ENCODE measurements at places on chromosomes 12 and 14.

- DNase-seq, result no peak
Observed at GRCh38 chr14:61320806-61321384, 484 bp upstream of the PRKCH start.

GRCh38 chr12:13219320-13219719 is 22.8 kb downstream of the EMP1 start:
- DNase-seq, result no peak

- DNase-seq, result no peak
Observed at GRCh38 chr14:61586544-61587055, 108.7 kb upstream of the HIF1A start.

DNA sequence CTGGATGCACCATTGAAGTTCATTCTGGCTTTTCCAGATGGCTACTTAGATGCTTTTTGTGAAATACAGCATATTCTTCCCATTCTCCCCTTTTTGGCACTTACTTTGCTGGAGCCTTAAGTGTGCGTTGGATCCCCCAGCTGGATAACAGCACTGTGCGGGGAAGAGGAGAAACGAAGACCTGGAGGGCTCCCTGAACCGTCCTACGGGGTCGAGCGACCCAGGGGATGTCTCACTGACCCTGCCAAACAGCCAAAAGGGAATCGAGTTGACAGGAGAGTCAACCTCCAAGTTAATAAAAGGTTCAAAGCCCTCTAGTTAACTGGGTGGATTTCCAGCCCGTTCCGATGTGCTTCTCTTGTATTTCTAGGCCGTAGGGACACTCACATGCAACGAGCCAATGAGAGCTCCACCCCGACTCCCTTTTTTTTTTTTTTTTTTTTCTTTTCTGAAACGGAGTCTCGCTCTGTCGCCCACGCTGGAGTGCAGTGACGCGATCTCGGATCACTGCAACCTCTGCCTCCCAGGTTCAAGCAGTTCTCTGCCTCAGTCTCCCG is 1.0 kb upstream of the CAMKK2 start:
- DNase-seq, result no peak

DNA sequence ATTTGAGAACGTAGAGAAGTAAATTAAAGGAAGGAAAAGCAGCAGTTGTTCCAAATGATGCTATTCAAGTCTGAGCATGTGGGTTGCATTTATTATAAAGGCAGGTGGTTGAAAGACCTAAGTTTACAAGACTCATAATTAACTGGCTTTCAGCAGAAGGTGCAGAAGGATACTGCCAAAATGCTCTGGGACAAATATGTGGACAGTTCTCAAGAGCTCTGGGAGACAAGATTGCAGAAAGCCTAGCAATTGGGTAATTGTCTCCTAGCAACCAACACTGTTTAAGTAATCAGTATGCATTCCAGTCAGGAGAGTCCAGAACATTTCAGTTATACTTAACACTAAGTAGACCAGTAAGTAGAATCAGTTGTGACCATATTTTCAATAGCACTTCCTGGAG is 131.5 kb downstream of the GPR135 start:
- DNase-seq, result no peak

- no peak for DNase-seq
Observed at GRCh38 chr12:66962290-66962689, 283.4 kb upstream of the GRIP1 start.

GRCh38 chr14:29558516-29558915 is 369.1 kb downstream of the PRKD1 start:
- no peak for DNase-seq

DNA sequence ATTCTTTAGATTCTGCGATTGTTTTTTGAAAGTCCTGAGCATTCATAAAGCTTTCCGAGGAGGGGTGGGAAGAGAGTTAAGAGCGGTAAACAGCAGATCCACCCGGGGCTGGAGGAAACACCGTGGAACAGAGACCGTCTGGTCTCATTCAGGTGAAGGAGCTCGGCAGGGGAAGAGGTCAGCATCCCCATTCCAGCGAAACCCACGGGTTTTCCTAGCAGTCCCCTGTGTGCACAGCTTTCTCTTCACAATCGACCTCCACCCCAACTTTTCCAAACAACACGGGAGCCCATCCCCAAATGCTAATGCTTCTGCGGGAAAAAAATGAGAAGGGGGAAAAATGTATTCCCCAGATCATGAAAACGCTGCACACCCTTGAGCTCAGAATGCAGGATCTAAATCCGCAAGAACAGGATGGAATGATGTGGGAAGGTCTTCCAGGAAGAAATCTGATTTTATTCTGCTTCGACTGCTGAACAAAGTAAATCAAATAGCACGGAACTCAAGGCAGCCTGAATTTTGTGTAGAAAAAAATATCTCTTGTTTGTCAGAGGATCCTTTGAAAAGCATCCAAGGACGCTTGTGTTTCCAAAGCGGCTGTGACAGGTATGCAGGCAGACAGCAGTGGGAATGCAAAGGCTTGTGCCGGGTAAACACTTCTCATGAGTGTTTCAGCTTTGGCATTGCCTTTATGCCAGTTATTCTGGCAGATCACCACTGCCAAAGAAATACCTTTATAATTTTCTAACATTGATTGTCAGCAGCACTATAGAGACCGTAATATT is 128.8 kb downstream of the NDUFA12 start:
- DNase-seq, result no peak

GRCh38 chr14:60590991-60591414 is 58.3 kb downstream of the SIX1 start:
- no peak for DNase-seq

Data from CD4-positive, alpha-beta T cell treated with Interleukin-1 beta for 1 hour (primary cell).